Endodermal cell (in vitro differentiated cells): ENCODE measurements at places on chromosomes 7 and 10. TPM values are rescaled to one million over a fixed set of nuclear protein-coding genes. Genes with fewer than 3 reads are reported as not detected.
A peak's percentile ranks its signal among the peaks of the same experiment; 100 is the strongest.

The UPK3BL2 gene
- 6.8 and 9.8 TPM in 2 replicates for total RNA-seq

The INSYN2A gene
- 0.07 TPM in 1 of 3 replicates, not detected in the others for total RNA-seq

The JCAD gene
- 44.5 to 56.5 TPM (median 52.2 TPM) in 3 replicates for total RNA-seq

The TFR2 gene
- total RNA-seq = 2.1 to 3.2 TPM (median 3.1 TPM) in 3 replicates

The GPR15LG gene
- not detected in 2 replicates for total RNA-seq

The PIK3AP1 gene
- 1.3 to 1.6 TPM (median 1.4 TPM) in 3 replicates for total RNA-seq

The GPC2 gene
- total RNA-seq = 36.1 and 39.3 TPM in 2 replicates

- H3K36me3 ChIP-seq = no peaks in the 10 kb centered on the region
- no peaks in the 10 kb centered on the region for H3K27me3 ChIP-seq
- DNase-seq = no peak
- H3K4me3 ChIP-seq = no peak overlapping the region
- H3K4me1 ChIP-seq = no peaks in the 10 kb centered on the region
- no peak overlapping the region for H3K27ac ChIP-seq
Observed at GRCh38 chr7:118179191-118179590, 4.8 kb upstream of the LSM8 start.

DNA sequence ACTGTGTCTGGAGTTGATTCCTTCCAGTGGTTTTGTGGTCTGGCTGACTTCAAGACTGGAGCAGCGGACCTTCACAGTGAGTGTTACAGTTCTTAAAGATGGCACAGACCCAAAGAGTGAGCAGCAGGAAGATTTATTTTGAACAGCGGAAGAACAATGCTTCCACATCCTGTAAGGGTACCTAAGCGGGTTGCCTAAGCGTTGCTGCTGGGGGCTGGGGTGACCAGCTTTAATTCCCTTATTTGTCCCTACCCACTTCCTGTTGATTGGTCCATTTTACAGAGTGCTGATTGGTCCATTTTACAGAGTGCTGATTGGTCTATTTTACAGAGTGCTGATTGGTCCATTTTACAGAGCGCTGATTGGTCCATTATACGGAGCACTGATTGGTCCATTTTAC is 13.2 kb downstream of the AKR1B15 start:
- no peak overlapping the region for H3K4me3 ChIP-seq
- no peaks in the 10 kb centered on the region for H3K36me3 ChIP-seq
- H3K4me1 ChIP-seq = no peaks in the 10 kb centered on the region
- no peak for DNase-seq
- H3K27me3 ChIP-seq = no peaks in the 10 kb centered on the region

DNA sequence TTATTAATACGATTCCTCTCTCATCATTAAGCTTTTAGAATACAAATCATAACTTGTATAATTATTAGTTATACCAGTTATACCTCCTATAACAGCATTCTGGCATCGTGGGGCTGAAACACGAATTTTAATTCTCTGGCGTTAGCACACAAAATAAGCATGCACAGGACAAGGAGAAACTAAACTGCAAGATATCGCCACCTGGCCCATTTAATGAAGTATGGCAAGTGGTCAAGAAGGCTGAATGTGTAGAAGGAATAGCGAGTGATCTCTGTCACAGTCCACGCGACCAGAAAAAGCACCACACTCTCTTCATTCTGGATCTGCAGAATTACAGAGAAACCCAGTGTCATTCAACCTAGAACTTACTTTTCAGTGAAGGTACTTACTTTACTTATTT is 18.1 kb downstream of the HACD1 start:
- H3K4me3 ChIP-seq = no peak overlapping the region
- H3K4me1 ChIP-seq = no peaks in the 10 kb centered on the region
- peaks cover 62% of the 10 kb centered on the region for H3K36me3 ChIP-seq
- no peaks in the 10 kb centered on the region for H3K27me3 ChIP-seq

DNA sequence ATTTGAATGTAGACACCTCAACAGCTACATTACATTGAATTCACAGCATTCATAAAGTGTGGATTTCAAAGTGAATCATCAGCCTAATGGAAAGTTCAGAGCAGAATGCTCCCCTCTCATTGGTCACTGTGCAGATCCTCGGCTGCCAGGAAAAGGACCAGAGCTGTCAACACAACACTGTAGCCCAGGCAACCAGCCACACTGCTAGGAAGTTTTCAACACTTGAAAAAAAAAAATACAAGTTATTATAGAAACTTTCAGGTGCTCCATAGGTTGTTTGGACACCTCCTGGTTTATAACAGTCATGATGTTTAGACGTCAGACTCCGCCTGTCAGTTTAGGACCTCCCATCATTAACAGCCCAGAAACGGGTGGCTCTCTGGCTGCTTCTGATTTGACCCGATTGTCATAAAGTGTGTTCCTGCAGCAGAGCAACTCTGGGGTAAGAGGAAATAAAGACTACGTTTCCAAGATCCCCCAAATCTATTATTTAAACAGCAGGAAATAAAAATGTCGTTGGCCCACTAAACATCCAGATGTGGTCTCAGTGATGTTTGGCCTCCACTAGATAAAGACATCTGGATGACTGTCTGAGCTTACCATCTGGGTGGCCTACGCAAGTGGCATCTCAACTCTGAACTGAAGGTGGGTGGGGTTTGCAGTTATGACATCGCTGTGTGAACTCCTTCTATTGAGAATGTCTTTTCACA is 117.4 kb downstream of the CABCOCO1 start:
- no peaks in the 10 kb centered on the region for H3K4me1 ChIP-seq
- no peaks in the 10 kb centered on the region for H3K36me3 ChIP-seq
- no peak overlapping the region for H3K27ac ChIP-seq

GRCh38 chr7:155665957-155666287 is 21.5 kb downstream of the RBM33 start:
- H3K36me3 ChIP-seq = peaks cover 19% of the 10 kb centered on the region
- DNase-seq = no peak
- H3K27me3 ChIP-seq = no peaks in the 10 kb centered on the region
- H3K4me3 ChIP-seq = no peak overlapping the region
- H3K4me1 ChIP-seq = no peaks in the 10 kb centered on the region
- H3K27ac ChIP-seq = no peak overlapping the region

DNA sequence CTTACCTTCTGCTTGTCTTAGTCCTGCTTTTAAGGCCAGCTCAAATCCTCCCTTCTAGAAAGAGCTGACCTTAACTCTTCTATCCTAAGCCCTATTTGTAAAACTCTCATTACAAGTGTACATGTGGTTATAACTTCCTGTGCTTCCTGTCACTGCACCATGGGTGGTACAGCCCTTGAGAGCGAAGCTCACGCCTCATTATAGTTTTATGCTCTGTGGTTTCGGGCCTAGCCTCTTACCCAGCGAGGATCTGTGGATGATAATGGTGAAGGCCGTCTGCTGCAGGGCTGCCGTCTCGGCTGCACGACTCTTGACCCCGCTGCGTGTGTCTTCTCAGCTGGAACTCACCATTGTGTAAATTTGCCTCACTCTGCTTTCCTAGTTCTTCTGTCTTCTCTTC is 74.6 kb downstream of the CUL1 start:
- peak; percentile 68 for DNase-seq
- H3K4me3 ChIP-seq = no peak overlapping the region
- H3K27ac ChIP-seq = peak overlapping the region; percentile 24
- H3K27me3 ChIP-seq = no peaks in the 10 kb centered on the region
- H3K4me1 ChIP-seq = no peaks in the 10 kb centered on the region
- H3K36me3 ChIP-seq = peaks cover 43% of the 10 kb centered on the region

GRCh38 chr10:122014652-122015248 is 25.8 kb downstream of the TACC2 start:
- no peak for DNase-seq
- no peak overlapping the region for H3K27ac ChIP-seq
- H3K36me3 ChIP-seq = no peaks in the 10 kb centered on the region

DNA sequence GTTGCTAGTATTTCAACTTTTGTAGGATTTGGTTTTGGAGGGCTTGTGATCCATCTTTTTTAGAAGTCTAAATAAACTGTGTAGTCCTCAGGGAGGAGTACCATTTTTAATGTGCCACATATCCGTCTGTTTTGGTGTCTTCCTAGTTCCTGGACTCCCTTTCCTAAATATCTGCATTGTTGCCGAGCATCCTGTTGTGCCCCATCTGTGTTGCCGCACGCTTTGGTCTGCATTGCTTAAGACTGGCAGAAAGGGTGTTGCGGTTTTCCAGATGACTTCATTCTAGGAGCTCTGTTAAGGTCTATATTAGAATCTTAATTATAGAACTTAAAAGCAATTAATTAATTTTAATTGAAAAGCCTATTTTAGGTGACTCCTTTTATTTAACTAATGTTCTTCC is 49.4 kb downstream of the RBM33 start:
- H3K4me3 ChIP-seq = no peak overlapping the region
- H3K27me3 ChIP-seq = no peaks in the 10 kb centered on the region
- H3K36me3 ChIP-seq = peaks cover 9% of the 10 kb centered on the region
- peaks cover 6% of the 10 kb centered on the region for H3K4me1 ChIP-seq

DNA sequence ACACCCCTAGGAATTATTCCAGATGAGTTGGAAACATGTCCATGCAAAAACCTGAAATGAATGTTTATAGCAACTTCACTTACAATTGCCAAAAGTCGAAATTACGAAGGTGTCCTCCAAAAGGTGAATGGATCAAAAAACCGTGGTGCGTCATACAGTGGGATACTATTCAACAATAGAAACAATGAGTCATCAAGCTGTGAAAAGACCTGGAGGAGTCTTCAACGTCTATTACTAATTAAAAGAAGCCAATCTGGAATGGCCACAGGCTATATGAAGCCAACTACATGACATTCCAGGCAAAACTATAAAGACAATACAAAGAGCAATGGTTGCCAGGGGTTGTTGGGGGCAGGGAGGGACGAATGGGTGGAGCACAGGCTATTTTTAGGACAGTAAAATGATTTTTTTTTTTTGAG is 12.6 kb upstream of the PPP2R2D start:
- DNase-seq = no peak
- no peaks in the 10 kb centered on the region for H3K4me1 ChIP-seq
- H3K27ac ChIP-seq = no peak overlapping the region
- H3K4me3 ChIP-seq = no peak overlapping the region
- H3K27me3 ChIP-seq = peaks cover 19% of the 10 kb centered on the region
- no peaks in the 10 kb centered on the region for H3K36me3 ChIP-seq

DNA sequence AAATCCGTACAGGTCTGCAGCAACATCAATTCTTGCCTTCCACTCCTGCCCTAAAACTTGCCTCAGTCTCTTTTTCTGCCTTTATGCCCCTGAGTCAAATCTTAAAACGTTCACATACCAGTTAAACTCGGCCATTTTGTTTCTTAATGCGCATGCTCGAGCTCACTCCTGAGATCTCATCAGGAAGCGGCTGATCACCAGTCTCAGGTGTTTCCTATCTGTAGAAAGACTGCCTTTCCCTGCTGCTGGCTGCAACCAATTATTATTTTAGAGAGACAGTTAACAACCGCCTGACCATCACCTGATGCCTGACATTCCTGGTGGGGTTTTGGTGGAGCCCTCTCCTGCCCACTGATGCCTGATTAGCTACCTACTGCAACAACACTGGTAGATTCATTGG is 70.2 kb upstream of the TMEM140 start:
- H3K36me3 ChIP-seq = no peaks in the 10 kb centered on the region
- H3K4me1 ChIP-seq = no peaks in the 10 kb centered on the region
- H3K4me3 ChIP-seq = no peak overlapping the region
- H3K27me3 ChIP-seq = no peaks in the 10 kb centered on the region

- H3K36me3 ChIP-seq = no peaks in the 10 kb centered on the region
- DNase-seq = peak; percentile 24
- no peak overlapping the region for H3K27ac ChIP-seq
- no peak overlapping the region for H3K4me3 ChIP-seq
- H3K27me3 ChIP-seq = no peaks in the 10 kb centered on the region
Observed at GRCh38 chr10:130418731-130419130, 282.5 kb downstream of the GLRX3 start.

- no peaks in the 10 kb centered on the region for H3K27me3 ChIP-seq
- peaks cover 3% of the 10 kb centered on the region for H3K4me1 ChIP-seq
- no peaks in the 10 kb centered on the region for H3K36me3 ChIP-seq
- no peak overlapping the region for H3K4me3 ChIP-seq
- no peak for DNase-seq
Observed at GRCh38 chr10:125231813-125232475, 71.6 kb upstream of the CTBP2 start.

- no peak within 1 kb of the TSS for H3K27ac ChIP-seq
- H3K4me3 ChIP-seq = no peak within 1 kb of the TSS
- H3K4me1 ChIP-seq = no peaks in the 10 kb centered on the region
- DNase-seq = no peak
Observed at GRCh38 chr10:48996-49395, at the start of gene TUBB8. Gene TUBB8 (minus strand): TSS chr10:49296. CDS start chr10:49238, 58 bp downstream.

DNA sequence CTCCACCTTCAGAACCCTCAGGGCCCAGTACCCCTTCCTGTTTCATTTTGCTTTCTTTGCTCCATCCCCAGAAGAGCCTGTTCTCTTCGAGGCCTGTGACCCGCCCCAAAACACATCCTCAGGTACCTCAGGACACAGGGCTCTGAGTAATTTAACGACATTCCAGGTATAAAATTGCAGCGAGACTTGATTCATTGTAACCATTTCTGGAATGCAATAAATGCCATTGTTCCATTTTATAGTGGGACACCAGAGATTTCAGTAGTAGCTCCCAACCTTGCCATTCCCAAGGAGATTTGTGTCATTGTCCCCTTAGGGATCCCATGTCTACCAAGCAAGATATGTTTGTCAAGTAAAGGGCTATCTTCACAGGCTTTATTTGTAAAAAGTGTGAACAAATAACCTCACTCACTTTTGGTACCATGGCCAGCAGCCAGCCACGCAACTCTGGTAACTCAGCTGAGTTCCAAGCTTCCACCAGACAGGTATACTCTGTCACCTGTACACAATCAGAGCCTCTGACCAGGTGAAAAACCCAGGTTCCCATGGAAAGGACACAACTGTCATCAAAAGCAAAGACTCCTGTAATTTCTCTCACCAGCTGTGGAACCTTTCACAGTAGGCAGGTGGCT is 441.3 kb downstream of the PLXNA4 start:
- no peaks in the 10 kb centered on the region for H3K27me3 ChIP-seq
- H3K36me3 ChIP-seq = peaks cover 21% of the 10 kb centered on the region
- no peaks in the 10 kb centered on the region for H3K4me1 ChIP-seq
- no peak for DNase-seq
- no peak overlapping the region for H3K27ac ChIP-seq
- no peak overlapping the region for H3K4me3 ChIP-seq

DNA sequence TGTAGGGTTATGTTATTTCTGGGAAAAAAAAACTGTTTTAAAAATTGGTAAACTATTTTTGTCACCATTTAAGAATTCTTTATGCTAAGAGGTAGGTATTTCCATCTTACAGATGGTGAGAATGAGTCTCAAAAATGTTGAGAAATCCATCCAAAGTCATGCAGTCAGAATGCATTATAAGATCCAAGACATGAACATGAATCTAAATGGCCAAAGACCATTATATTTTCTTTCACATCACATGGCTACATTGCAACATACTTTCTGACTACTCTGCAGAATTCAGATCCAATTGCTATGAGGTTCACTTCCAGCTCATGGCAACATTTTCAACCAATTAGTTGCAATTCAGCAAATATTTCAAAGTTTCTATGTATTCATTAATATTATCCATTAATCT is 181.2 kb downstream of the TWIST1 start:
- DNase-seq = no peak
- no peaks in the 10 kb centered on the region for H3K27me3 ChIP-seq
- peaks cover 4% of the 10 kb centered on the region for H3K4me1 ChIP-seq
- no peak overlapping the region for H3K4me3 ChIP-seq
- no peaks in the 10 kb centered on the region for H3K36me3 ChIP-seq
- no peak overlapping the region for H3K27ac ChIP-seq

- H3K36me3 ChIP-seq = peaks cover 7% of the 10 kb centered on the region
- H3K27me3 ChIP-seq = no peaks in the 10 kb centered on the region
- DNase-seq = no peak
- H3K4me3 ChIP-seq = peak overlapping the region; percentile 88
- H3K4me1 ChIP-seq = no peaks in the 10 kb centered on the region
- H3K27ac ChIP-seq = no peak overlapping the region
Observed at GRCh38 chr7:98283127-98283886, 1.8 kb downstream of the BRI3 start.
